ENCODE measurements at places on chromosomes 1 and 21. TPM values are rescaled to one million over a fixed set of nuclear protein-coding genes. Genes with fewer than 3 reads are reported as not detected.

DNA sequence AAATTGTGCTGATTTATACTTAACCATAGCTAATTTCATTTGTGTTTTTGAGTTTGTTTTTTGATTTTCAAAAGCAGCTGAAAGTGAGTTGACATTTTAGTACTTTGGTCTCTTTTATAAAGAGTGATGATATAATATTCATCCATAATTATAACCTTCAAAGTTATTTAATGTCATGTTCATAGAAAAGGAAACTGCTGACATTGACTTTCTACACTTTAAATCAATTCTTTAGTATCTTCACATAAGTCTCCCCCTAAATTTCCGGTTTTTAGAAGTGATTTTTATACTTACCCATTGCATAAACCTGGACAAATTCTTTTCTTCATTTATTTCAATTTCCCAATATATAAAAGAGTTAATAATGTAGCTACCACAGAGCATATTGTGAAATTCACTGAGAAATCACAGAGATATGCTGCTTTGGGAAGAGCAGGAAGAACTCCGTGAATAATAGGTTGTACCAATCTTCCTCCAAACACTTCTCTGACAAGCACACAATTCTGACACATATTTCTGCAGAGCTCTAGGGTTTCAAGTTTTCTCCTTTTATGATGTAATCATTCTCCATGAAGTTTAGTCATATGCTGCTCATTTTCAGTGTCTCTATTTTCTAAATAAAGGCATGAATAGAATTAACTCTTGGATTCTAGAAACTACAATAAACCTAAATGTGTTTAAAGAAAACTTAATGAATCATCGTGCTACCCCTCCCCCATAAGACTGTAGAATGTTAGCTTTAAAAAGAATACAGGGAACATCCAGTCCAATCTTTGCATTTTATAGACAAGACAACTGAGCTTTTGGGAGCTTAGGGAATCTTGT, 25.6 kb upstream of the CDC42BPA start:
- no peaks in the 10 kb centered on the region for H3K27me3 ChIP-seq
- DNase-seq, result no peak
- H3K4me3 ChIP-seq, result no peak overlapping the region
- peak overlapping the region; percentile 9 for H3K27ac ChIP-seq
- no peaks in the 10 kb centered on the region for H3K36me3 ChIP-seq

DNA sequence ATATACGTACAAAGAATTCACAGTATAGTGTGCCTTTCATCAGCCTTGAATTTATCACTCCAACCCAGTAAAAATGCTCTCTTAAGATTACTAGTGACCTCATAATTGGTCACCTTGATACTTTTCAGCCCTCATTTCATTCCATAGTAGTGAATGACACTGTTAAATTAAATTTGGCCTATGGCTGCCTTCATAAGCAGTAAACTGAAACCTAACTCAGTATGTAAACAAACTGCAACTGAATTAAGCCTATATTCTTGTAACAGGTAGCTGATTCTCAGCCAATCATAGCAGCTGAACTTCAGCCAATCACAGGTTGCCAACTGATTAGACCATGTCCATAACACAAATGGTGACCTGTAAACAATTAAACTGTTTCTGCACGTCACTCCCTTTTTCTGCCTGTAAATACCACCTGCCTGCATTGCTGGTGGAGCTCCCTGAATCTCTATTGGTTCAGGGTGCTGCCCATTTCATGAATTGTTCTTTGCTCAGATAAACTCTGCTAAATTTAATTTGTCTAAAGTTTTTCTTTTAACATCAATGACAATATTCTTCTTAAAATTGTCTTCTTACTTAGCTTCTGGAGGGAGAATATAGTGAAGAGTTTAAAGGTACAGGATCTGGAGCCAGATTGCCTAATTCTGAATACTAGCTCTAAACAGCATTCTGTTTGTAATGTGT, 24.0 kb upstream of the CAMSAP2 start:
- H3K27ac ChIP-seq, result no peak overlapping the region
- no peaks in the 10 kb centered on the region for H3K36me3 ChIP-seq
- no peak overlapping the region for H3K4me3 ChIP-seq
- H3K27me3 ChIP-seq, result no peaks in the 10 kb centered on the region

GRCh38 chr1:32240140-32240951, 6.7 kb upstream of the FAM167B start:
- no peak overlapping the region for H3K27ac ChIP-seq
- H3K27me3 ChIP-seq, result no peaks in the 10 kb centered on the region
- no peak overlapping the region for H3K4me3 ChIP-seq
- H3K4me1 ChIP-seq, result peaks cover 26% of the 10 kb centered on the region
- no peaks in the 10 kb centered on the region for H3K36me3 ChIP-seq
- no peak for DNase-seq

- DNase-seq, result peak; percentile 64
- H3K27ac ChIP-seq, result no peak overlapping the region
- no peaks in the 10 kb centered on the region for H3K4me1 ChIP-seq
- H3K36me3 ChIP-seq, result no peaks in the 10 kb centered on the region
Observed at GRCh38 chr1:222095606-222096475, 354.0 kb upstream of the DUSP10 start.

CFHR4 gene
- polyA plus RNA-seq, result not detected

All from K562 (cell line).